ENCODE measurements at places on chromosomes 5 and 9. TPM values are rescaled to one million over a fixed set of nuclear protein-coding genes. Genes with fewer than 3 reads are reported as not detected.

The CER1 gene
- not detected for total RNA-seq

The PCDHA1 gene
- not detected for total RNA-seq

The LCN9 gene
- total RNA-seq = not detected

- no peak overlapping the region for H3K4me3 ChIP-seq
- H3K36me3 ChIP-seq = no peaks in the 10 kb centered on the region
- no peak for DNase-seq
These were observed 65.1 kb downstream of the GNA14 start for GRCh38 chr9:77582961-77583576.

DNA sequence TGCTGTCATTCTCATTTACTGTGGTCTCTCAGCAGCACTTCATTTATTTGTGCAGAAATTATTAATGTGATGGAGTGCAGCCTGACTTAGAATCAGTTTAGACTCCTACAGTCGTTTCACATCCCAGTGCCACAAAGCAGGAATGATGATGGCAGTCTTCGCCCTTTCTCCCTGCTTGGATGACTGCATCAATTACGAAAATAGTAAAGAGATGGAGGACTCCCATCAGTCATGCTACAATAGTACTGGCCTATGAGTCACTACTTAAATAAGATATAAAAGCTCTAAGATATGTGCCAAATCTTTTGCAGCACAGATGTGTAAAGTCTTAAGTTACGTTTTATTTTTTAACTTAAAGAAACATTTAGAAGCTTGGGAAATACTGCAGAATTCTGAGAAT, 263.9 kb downstream of the CHSY3 start:
- no peaks in the 10 kb centered on the region for H3K4me1 ChIP-seq
- H3K4me3 ChIP-seq = no peak overlapping the region
- H3K36me3 ChIP-seq = no peaks in the 10 kb centered on the region
- H3K27ac ChIP-seq = no peak overlapping the region
- no peak for DNase-seq

- H3K36me3 ChIP-seq = peaks cover 28% of the 10 kb centered on the region
- DNase-seq = no peak
- no peak overlapping the region for H3K27ac ChIP-seq
- H3K27me3 ChIP-seq = no peaks in the 10 kb centered on the region
These were observed 5.1 kb downstream of the TLN1 start for GRCh38 chr9:35726931-35727330.

DNA sequence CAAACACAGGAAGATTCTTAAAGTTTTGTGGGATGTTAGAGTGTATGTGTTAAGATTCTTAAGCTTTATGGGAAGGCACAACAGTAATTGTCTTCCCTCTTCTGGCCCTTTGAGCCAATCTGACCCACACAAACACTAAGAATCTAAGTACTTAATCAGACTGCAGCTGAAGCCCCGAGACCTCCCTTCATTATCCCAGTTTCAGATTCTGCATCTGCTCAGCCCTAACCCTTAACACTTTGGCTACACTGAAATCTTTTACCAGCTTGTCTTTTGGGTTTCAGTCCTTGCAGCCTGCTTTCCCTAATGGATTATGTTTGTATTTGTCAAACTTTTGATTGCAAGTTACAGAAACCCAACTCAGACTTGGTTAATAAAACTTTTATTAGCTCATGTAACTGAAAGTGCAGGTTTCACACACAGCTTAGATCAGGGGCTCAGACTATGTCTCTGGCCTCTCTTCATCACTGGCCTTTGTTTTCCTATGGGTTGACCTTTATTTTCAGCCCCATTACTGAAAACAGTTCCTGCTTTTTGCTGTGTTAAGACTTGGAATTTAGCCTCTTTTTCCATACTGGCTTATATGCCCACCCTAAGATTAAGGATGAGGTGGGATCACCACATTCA, 71.5 kb downstream of the COX7C start:
- no peak for DNase-seq
- H3K27ac ChIP-seq = no peak overlapping the region
- peaks cover 7% of the 10 kb centered on the region for H3K27me3 ChIP-seq
- H3K36me3 ChIP-seq = no peaks in the 10 kb centered on the region
- H3K4me1 ChIP-seq = no peaks in the 10 kb centered on the region
- no peak overlapping the region for H3K4me3 ChIP-seq

DNA sequence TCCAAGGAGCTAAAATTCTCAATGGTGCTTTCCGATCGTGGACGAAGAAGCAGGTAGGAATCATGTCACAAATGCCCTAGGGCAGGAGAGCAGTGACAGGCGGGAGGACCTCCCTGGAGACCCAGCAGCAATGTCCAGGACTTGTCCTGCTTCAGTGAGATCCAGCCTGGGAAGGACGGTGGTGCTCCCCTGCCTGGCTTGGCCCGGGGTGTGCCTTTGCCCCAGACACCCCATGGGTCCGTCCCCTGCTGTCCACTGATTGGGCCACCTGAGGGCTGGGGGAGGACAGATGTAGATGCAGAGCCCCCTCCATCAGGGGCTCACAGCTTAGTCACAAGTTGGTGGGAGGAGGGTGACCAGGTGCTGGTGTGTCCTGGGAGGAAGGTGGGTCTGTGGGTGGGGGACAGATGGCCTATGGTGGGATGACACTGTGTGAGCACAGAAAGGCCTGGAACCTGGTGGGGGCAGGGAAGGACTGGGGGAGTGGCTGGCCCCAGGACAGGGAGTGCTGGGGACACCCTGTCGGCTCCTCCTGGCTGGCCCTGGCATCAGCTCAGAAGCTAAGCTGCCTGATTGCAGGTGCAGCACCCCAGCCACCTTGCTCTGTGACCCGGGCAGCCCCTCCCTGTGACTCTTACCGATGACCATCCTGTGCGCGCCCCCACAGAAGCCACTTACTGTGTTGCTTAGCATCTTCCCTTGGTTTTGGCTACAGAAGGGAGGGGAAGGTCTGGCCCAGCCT, 82.0 kb downstream of the PHF2 start:
- H3K27ac ChIP-seq = no peak overlapping the region
- peaks cover 8% of the 10 kb centered on the region for H3K36me3 ChIP-seq
- no peaks in the 10 kb centered on the region for H3K4me1 ChIP-seq
- H3K27me3 ChIP-seq = no peaks in the 10 kb centered on the region
- H3K4me3 ChIP-seq = no peak overlapping the region

- DNase-seq = no peak
- H3K27ac ChIP-seq = no peak overlapping the region
- H3K36me3 ChIP-seq = no peaks in the 10 kb centered on the region
- no peak overlapping the region for H3K4me3 ChIP-seq
- H3K4me1 ChIP-seq = peaks cover 9% of the 10 kb centered on the region
These were observed 61.4 kb upstream of the CKMT2 start for GRCh38 chr5:81171769-81172168.

DNA sequence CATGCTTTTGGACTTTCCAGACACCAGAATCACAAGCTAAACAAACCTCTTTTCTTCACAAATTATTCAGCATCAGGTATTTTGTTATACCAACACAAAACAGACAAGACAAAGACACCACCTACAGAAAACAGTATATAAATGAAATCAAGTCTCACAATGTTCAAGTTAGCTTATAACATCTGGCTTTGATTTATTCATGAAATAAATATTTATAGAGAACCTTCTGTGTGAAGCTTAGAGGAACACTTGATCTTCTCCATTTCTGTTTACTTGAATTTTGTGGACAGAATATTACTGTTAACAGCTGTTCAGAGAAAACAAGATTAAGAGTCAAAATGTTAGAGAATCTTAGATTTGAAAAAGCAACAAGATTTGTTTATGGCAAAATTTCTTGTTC, 137.4 kb upstream of the PRR16 start:
- no peaks in the 10 kb centered on the region for H3K36me3 ChIP-seq
- no peak overlapping the region for H3K4me3 ChIP-seq
- DNase-seq = no peak
- H3K27me3 ChIP-seq = no peaks in the 10 kb centered on the region
- H3K27ac ChIP-seq = no peak overlapping the region
- H3K4me1 ChIP-seq = no peaks in the 10 kb centered on the region

GRCh38 chr5:36145311-36145710, 6.4 kb downstream of the LMBRD2 start:
- DNase-seq = no peak
- H3K36me3 ChIP-seq = peaks cover 17% of the 10 kb centered on the region
- H3K4me1 ChIP-seq = peaks cover 19% of the 10 kb centered on the region
- no peak overlapping the region for H3K27ac ChIP-seq

GRCh38 chr5:17897776-17898175, 263.5 kb downstream of the TAF11L14 start:
- H3K36me3 ChIP-seq = no peaks in the 10 kb centered on the region
- H3K27me3 ChIP-seq = no peaks in the 10 kb centered on the region
- no peaks in the 10 kb centered on the region for H3K4me1 ChIP-seq

DNA sequence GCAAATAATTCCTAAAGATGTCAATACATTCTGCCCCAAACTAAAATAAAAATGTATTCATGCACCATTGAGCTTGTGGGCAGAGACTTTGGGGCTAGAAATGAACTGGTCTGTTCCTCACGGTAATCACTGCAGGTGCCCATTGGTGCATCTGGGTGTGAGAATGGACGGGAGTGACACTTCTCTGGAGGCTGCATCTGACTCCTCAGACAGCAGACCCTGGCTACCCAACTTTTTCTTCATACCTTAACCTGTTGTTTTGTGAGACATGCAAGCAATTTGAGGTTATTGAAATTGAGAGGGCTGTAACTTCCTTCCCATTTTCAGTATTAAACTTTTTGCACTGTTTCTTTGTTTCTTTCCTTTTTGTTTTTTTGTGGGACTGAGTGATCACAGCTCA, 333.4 kb downstream of the ICE1 start:
- DNase-seq = no peak
- H3K27me3 ChIP-seq = no peaks in the 10 kb centered on the region
- H3K36me3 ChIP-seq = no peaks in the 10 kb centered on the region
- peaks cover 3% of the 10 kb centered on the region for H3K4me1 ChIP-seq
- no peak overlapping the region for H3K27ac ChIP-seq

- DNase-seq = no peak
- no peaks in the 10 kb centered on the region for H3K36me3 ChIP-seq
- no peak overlapping the region for H3K4me3 ChIP-seq
These were observed 25.8 kb downstream of the FPGS start for GRCh38 chr9:127828262-127829031.

- H3K4me3 ChIP-seq = no peak overlapping the region
- H3K27ac ChIP-seq = no peak overlapping the region
- no peak for DNase-seq
- H3K4me1 ChIP-seq = no peaks in the 10 kb centered on the region
- no peaks in the 10 kb centered on the region for H3K27me3 ChIP-seq
These were observed 34.9 kb upstream of the FBN2 start for GRCh38 chr5:128572930-128573319.

DNA sequence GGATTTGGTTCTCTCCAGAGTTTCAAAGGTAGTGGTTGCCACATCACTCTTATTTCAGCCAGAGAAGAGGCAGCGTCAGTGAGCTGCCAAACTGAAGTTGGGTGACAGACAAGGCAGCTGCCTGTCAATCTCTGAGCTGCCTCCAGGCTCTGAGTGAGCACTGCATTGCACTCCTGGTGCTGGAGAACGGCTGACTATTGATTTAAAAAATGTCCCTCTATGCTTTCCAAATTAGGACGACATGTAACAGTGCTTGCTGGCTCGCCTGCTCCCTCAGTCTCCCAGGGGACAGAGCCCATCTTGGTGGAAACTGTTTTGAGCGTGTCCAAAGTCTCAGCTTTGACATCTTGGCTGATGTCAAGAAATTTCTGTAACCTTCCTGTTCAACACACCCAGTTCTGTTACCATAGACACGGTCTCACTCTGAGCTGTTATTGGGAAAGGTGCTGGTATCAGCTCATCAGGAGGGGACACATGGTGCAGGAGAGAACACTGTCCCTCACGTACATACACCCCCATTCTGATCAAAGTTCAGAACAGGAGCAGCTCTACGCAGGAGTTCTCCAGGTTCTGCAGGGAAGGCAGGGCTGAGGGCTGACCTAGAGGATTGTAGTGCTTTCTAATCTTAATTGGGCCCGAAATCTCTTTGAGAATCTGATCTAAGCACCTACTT, 15.7 kb downstream of the PCDH12 start:
- no peak overlapping the region for H3K27ac ChIP-seq
- peaks cover 7% of the 10 kb centered on the region for H3K4me1 ChIP-seq
- H3K36me3 ChIP-seq = peaks cover 2% of the 10 kb centered on the region
- DNase-seq = no peak
- H3K27me3 ChIP-seq = peaks cover 2% of the 10 kb centered on the region
- H3K4me3 ChIP-seq = no peak overlapping the region

DNA sequence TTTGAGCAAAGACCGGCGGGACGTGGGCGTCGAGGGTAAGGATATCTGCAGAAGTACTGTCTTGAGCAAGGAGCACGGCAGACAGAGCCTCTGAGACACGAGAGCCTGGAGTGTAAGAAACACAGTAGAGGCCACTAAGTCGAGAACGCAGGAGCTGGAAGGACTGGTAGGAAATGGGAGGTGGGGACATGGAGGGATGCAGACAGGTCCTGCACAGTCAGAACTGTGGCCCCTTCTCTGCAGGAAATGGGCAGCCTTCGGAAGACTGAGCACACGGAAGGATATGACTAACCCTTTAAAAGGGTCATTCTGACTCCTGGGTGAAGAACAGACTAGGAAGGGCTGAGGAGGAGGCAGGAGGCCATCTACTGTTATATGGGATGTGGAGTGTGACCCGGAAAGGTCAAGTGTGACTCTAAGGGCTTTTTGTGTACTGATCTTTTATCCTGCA, 1.4 kb upstream of the CAMSAP1 start:
- peaks cover 46% of the 10 kb centered on the region for H3K36me3 ChIP-seq
- DNase-seq = peak; percentile 17
- peaks cover 30% of the 10 kb centered on the region for H3K4me1 ChIP-seq
- H3K27ac ChIP-seq = peak overlapping the region; percentile 35
- H3K27me3 ChIP-seq = no peaks in the 10 kb centered on the region

DNA sequence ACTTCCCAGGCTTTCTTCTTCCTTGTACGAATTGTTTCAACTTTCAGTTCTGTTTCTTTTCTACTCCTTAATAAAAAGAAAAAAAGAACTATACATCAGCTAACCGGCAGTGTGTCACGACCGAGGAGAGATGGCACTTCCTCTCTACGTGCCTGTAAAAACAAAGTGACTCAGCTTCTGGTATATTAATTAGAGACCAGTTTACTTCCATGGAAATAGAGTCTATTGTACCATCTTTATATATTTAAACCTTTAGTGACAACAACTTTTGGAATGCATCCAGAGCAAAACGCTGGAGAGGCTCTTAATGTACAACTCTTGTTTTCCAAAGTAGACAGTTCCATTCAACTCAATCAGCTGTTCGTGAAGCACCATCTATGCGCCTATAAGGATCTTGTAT, 94.5 kb upstream of the LIFR start:
- peaks cover 3% of the 10 kb centered on the region for H3K27me3 ChIP-seq
- DNase-seq = no peak
- peaks cover 3% of the 10 kb centered on the region for H3K4me1 ChIP-seq
